ENCODE measurements at places on chromosomes 2 and 18.
A peak's percentile ranks its signal among the peaks of the same experiment; 100 is the strongest.

GRCh38 chr18:75898651-75899050, 471.1 kb upstream of the SMIM21 start:
- DNase-seq = no peak

DNA sequence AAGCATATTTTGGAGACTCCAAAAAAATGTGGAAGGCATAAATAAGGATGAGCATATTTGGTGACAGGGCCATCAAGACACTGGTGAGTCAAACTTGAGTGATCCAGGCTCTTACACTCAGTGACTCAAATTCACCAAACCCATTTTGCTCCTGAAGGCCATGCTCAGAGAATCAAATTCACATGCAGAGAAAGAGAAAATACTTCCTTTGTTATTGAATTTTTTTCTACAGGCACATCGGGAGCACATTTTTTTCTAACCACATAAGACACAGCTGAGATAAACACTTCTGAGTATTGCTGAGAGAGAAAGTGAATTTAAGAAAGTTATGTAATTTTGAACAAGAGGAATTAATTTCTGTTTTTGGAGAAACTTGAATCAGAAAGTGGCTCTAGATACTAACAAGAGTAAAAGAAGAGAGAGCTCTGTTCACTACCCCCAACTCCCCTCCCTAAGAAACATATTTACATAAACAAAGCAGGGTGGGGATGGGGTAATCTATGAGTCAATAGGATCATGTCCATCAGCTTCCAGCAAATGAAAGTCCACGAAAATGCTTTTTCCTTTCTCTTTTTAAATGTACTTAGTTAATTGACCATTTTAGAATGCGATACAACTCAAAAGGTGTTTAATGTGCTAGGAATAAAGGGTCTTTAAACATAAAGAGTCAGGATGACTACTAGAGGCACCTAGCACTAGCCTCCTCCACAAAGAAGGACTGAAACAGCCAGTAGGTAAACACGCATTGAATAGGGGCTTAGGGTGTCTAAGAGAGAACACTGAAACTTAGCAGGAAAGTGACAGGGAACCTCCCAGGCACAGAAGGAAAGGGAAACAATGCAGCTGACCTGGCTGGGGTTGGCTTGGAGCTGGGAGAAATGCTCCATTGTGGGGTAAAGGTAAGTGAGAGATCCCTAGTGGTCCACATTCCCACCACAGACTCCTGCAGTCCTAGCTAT, 152.3 kb downstream of the KCNE4 start:
- DNase-seq = peak; percentile 93

GRCh38 chr2:138035608-138036217, 71.4 kb downstream of the HNMT start:
- DNase-seq = peak; percentile 83

GRCh38 chr2:173249661-173250641, 104.7 kb upstream of the CDCA7 start:
- no peak for DNase-seq

- DNase-seq = peak; percentile 32
Observed at GRCh38 chr18:7696780-7697179, 129.7 kb downstream of the PTPRM start.

- DNase-seq = peak; percentile 59
Observed at GRCh38 chr2:221596192-221596591, 24.1 kb upstream of the EPHA4 start.

- DNase-seq = no peak
Observed at GRCh38 chr18:50472941-50473340, 86.9 kb upstream of the MAPK4 start.

DNA sequence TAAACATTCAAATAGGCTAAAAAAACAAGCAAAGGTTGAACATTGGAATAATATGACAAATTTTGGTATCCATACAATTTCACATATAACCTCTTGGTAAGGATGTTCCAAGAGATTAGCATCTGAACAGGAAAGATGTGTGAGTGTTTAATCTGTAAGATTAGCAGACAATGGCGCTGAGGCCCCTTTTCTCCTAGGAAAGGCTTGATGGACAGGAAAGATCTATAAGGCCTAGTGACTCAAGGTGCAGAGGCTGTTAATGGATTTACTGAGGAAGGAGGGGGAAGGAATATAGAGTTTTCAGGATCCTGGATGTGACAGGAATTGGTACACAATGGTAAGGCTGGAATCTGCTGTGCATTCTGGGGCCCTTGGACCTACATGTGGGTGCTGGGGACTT, 48.1 kb upstream of the SMAD2 start:
- DNase-seq = no peak

- no peak for DNase-seq
Observed at GRCh38 chr2:107418708-107419107, 408.0 kb upstream of the RGPD4 start.

- peak; percentile 97 for DNase-seq
Observed at GRCh38 chr2:86562922-86563649, at the start of gene CHMP3. CHMP3 (minus strand) TSS chr2:86563443; CDS start chr2:86563348, 95 bp downstream.

GRCh38 chr2:121955426-121955825, 200.0 kb downstream of the TSN start:
- DNase-seq = no peak

DNA sequence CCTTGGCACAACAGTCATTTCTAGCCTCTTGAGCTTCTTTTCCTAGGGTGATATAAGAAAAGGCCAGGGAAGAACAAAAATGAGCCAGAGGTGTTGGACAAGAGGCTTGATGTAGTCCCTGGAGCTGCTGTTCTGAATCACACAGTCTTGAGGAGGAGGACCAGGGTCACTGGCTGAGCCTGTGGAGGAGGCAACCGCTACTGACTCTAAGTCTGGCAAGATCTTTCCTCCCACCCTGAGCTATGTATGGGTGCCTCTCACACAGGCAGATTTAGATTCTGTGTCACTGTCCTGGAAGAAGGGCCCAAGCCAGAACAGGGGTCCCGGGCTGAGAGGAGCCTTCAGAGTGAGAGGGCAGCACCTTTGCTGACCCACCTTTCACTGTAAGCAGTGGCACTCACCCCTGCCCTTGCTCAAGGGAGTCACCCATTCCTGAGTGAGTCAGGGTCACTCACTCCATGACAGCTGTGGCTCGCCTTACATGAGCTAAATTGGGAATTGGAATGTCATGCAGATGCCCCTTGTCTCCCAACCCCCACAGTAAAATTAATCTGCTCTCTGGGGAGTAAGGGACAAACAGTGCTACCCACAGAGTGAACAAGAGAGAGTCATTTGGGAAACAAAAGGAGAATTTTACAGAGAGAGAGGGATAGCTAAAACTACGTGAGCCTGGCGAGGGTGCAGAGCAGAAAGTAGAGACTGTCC, at the start of gene TRIM54:
Gene TRIM54, plus strand, starts transcription at position 575 of the 705 bp plus-strand sequence. CDS start 303 bp downstream, outside the sequence.
- peak; percentile 62 for DNase-seq

GRCh38 chr2:168343586-168343985, 96.2 kb upstream of the STK39 start:
- peak; percentile 63 for DNase-seq

DNA sequence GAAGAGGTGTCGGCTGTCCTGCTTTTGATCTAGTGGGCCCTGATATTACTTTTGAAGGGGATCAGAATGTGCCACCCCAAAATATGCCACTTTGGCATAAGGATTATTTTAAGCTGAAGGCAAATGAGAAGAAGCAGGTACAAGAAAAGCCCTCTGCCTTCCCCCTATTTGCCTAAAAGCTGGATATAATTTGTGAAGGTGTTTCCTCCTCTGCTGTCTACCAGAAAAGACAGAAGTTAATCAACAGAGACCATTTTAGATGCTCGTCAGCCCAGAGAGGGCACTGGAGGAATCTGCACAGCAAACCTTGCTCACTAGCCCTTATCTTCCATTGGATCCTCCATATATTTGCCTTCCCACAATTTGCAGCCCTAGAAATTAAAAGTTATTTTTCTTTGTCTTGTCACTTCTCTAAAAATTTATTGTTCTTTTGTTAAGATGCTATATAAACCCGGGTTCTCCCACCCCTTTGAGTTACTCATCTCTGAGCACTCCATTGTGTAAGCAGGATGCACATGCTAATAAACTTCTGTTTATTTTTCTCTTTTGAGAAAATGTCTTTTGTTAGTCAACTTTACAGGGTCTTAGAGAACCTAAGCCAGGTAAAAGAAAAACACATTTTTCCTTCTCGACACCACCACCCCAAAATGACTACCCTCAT, 163.2 kb upstream of the SLC1A4 start:
- DNase-seq = no peak

- DNase-seq = no peak
Observed at GRCh38 chr18:21335927-21336488, 94.0 kb downstream of the GREB1L start.

DNA sequence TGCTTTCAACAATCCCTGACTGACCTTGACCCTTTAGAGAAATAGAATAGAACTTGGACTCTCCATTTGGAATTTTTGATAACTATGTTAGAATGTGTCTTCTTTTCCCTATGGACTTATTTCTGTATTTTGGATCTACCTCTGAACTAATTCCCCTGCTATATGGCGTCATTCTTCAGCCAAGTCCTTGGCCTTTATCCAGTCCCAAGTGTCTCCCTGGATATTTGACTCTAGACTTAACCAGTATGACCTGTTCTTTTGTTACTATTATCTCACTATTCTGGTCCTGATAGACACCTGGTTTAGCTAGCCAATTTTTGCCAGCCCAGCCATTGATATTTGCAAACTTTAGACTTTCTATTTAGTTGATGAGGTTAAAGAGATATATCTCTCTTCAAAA, 186.8 kb downstream of the KCNS3 start:
- no peak for DNase-seq

DNA sequence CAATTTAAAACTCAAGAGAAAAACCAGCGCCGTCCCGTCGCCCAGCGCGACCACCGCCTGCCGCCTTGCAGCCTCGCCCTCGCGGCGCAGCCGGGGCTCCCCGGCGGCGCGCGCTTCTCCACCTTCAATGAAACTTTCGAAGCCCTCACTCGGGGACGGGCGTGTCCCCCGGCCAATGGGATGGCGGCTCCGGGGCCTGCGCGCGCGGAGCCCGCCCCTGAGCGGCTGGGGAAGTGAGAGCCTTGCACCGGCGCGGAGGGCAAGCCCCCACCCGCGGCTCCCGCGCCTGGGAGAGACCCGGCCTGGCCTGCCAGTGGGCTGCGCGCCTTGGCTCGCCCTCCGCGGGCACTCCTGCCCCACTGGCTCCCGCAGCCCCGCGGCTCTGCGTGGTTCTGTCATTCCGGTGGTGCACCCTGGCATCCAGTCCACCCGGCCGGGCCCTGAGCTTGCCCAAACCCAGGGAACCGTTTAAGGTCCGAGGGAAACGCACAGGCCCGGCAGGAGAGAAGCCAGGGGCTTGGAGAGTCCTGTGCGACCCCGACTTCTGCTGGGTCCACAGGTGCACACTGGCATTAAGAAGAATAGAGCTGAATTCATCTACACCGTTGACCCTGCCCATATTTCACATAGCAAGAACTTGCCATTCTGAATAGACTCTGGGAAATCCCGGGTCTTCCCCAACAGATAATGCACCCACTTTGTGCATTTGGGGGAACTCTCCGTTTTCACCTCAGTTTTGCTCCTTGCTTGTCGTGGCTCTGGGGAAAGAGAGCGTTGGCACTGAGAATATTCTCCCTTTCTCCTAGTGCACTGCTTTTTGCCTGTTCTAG, at the start of gene PIEZO2:
Gene PIEZO2, minus strand, starts transcription at position 129 of the 830 bp plus-strand sequence. CDS start 981 bp downstream, outside the sequence.
- peak; percentile 83 for DNase-seq

- DNase-seq = peak; percentile 62
Observed at GRCh38 chr18:25350489-25351251, 1.3 kb downstream of the ZNF521 start.

- DNase-seq = no peak
Observed at GRCh38 chr2:96262306-96262705, 3.5 kb downstream of the TMEM127 start.

- peak; percentile 11 for DNase-seq
Observed at GRCh38 chr2:62270728-62271127, 74.8 kb downstream of the B3GNT2 start.

DNA sequence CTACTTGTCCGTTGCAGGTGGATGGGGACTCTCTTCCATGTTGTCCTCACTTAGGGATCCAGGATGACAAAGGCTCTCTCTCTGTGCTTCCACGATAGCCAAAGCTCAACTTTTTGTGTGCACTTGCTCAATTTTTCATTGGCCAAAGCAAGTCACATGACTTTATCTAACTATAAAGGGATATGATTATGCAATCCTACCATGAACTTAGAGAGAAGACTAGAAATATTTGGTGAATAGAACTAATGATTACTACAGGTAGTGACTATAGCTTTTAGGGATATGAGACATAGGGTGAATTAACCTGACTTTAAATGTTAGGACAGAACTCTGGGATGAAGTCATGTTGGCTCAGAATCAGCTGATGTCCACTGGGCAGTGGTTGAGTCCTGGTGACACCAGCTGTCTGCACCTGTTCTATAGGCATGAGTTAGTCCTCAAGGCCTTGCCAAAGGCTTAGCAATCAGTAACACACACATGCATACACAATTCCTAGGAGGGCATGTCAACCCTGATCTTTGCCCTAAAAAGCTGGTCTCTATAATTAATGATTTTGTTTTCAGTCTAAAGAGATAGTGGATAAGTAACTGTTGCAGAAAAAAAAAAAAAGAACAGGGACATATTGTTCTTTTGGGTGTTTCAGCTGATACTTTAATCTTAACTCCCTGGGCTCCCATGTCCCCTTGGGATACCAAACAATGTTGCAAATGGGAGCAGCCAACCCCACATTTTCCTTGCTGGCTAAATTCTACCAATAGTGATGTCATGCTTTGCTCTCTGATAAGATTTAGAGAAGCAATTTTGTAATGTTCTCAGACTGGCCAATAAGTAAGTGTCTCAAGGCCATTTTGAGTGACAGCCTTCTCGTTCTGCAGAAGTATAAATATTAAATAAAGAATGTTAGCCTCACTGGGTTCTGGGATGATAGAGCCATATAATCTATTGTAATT, 12.5 kb upstream of the HK2 start:
- no peak for DNase-seq

GRCh38 chr18:10895976-10896375, 253.4 kb downstream of the PIEZO2 start:
- no peak for DNase-seq

GRCh38 chr2:149561309-149561926, 26.2 kb downstream of the MMADHC start:
- DNase-seq = peak; percentile 23

- DNase-seq = no peak
Observed at GRCh38 chr2:43490252-43490786, 105.5 kb downstream of the THADA start.

DNA sequence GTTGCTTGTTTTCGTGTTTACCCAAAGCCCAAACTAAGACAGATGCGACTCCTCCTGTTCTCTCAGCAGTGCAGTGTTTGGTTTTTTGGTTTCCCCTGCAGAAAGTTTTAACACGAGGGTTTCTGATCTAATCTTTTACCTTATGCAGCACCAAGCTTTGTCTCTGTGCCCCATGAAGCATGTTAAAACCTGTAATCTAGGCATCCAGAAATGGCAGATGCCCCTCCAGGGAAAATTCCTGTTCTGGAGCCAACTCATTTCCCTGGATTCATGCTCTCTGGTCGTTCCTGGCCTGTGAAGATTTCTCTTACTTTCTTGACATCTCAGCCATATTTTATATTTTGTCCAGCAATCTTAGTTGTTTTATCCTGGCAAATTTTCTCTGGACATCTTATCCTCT, 91.5 kb downstream of the LTBP1 start:
- DNase-seq = no peak

GRCh38 chr2:220166616-220167015, 539.2 kb downstream of the SLC4A3 start:
- no peak for DNase-seq
